Left lung (tissue), 14 donors: ENCODE measurements at places on chromosomes 1 and 21. TPM values are rescaled to one million over a fixed set of nuclear protein-coding genes. Genes with fewer than 3 reads are reported as not detected.

GRCh38 chr1:116020668-116021272, 44.5 kb downstream of the SLC22A15 start:
- no peak for DNase-seq

DNA sequence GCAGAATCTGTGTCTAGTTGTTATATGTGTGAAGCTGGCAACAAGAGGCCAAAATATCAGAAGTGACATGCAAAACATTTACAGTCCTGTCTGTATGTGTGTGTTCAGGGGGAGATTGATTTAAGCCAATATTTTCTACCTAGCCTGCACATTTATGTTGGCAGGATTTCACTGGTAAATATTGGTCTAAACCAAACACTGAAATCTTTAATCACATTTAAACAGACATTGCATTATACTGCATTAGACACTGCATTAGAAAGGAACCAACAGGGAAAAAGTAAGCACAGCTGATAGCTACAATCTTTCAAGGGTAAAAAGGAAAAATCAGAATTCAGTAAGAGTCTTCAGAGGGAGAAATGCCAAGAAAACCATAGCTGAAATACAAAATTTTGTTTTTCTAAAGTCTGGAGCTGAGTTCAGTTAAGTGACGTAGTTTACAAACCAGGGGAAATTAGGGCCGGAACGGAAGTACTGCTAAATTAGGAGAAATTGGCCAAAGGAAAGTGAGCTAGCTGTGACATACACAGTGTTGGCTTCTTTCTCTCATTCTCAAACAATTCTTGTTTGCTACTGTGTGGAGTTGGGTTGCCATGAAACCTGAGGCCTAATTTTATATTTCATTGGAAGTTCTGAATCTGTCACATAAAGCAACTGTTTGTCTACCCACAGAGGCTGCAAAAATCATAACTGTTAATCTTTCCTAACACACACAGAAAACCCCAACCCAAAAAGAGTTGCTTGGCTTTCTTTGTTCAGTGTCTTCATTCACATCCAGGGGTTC, 217.3 kb upstream of the SGIP1 start:
- DNase-seq = no peak

GRCh38 chr1:110047463-110047862, 13.0 kb downstream of the STRIP1 start:
- DNase-seq = no peak

GRCh38 chr1:43165162-43165561, 6.9 kb downstream of the EBNA1BP2 start:
- DNase-seq = no peak

GRCh38 chr1:26156285-26157038, 2.4 kb upstream of the FAM110D start:
- no peak for DNase-seq

GRCh38 chr1:228101994-228102790, 933 bp downstream of the C1orf35 start:
- DNase-seq = no peak

DNA sequence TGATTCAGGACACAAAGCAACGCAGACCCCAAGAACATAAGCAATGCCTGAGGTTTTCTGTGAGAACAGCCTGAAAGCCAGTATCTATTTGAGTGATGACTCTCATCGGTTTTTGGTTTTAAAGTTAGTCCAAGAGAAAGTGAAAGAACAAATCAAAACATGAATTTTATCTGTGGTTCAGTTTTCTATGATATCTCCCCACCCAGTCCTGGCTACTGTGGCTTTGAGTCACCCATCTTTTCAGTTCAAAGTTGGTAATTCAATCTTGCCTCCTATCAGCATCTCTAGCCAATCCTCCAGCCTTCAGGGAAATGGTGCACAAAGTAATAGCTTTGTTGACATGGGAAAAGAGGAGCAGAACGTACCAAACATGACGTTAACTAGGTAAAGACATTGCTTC, 40.5 kb upstream of the KRTAP19-8 start:
- no peak for DNase-seq

GRCh38 chr1:214102907-214103306, 115.1 kb downstream of the PROX1 start:
- no peak for DNase-seq

- DNase-seq = no peak
These were observed 965.8 kb downstream of the PLA2G4A start for GRCh38 chr1:187794561-187794960.

DNA sequence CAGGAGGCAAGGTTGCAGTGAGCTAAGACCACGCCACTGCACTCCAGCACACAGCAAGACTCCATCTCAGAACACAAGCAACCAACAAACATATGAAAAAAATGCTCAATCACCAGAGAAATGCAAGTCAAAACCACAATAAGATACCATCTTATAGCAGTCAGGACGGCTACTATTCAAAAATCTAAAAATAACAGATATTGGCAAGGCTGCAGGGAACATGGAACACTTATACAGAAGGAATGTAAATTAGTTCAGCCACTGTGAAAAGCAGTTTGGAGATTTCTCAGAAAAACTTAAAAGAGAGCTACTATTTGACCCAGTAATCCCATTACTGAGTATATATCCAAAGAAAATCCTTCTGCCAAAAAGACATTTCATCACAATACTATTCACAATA, 27.6 kb upstream of the POGK start:
- no peak for DNase-seq

- peak; percentile 85 for DNase-seq
These were observed 3.5 kb upstream of the PEAR1 start for GRCh38 chr1:156889802-156890580.

GRCh38 chr21:23817337-23817736, 1789.9 kb downstream of the MRPL39 start:
- no peak for DNase-seq

DNA sequence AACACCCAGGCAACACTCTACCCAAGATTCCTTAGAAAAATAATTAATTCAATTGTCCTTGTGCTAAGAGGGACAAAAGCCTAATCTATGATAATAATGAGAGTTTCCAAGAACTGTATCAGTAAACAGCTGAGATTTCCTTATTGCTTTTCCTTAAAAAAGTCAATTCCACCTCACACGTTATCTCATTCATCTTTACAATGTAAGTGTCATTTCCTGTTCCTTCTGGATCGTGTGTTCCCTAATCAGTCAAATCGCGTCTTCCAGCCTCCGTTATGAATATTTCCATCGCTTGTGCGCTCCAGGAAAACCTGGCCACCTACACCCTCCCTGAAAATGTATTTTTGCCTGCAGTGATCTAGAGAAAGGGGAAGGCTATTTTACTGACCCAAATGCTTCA, 23.9 kb upstream of the CLDN17 start:
- no peak for DNase-seq

GRCh38 chr1:68016381-68016780, 34.0 kb downstream of the DIRAS3 start:
- no peak for DNase-seq

- no peak for DNase-seq
These were observed 40.9 kb downstream of the LRP8 start for GRCh38 chr1:53286955-53287354.

GRCh38 chr1:30403061-30403645, 320.2 kb downstream of the MATN1 start:
- no peak for DNase-seq

DNA sequence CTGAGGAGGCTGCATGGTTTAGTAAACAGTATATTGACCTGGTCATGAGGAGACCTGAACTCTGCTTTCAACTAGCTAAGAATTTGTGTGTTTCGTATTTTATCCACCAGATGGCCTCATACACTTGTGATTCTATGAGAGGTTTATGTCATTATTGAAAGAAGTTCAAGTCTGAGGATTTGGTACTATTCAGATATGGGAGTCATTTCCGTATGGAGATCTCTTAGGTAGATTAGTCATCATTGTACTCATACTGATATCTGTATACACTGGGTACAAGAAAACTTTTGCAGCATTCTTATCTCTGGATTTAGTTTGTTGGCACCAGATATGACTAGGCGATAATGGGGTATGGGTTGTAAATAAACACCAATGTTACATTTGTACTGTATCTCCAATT, 26.6 kb downstream of the ATF6 start:
- DNase-seq = no peak

Gene AMIGO1
- 3.8 TPM for polyA plus RNA-seq

Gene HENMT1
- 11.2 TPM for polyA plus RNA-seq

Gene WDR64
- 0.20 TPM for polyA plus RNA-seq

Gene UTS2
- polyA plus RNA-seq = not detected

Gene ITGB2
- polyA plus RNA-seq = 10.8 TPM

Gene LAMC1
- 313 TPM for polyA plus RNA-seq

Gene GPR89B
- polyA plus RNA-seq = 19.8 TPM

Gene RUNX1
- polyA plus RNA-seq = 9.1 TPM
